Natural killer cell (primary cell): ENCODE measurements at places on chromosomes 11 and 22.

DNA sequence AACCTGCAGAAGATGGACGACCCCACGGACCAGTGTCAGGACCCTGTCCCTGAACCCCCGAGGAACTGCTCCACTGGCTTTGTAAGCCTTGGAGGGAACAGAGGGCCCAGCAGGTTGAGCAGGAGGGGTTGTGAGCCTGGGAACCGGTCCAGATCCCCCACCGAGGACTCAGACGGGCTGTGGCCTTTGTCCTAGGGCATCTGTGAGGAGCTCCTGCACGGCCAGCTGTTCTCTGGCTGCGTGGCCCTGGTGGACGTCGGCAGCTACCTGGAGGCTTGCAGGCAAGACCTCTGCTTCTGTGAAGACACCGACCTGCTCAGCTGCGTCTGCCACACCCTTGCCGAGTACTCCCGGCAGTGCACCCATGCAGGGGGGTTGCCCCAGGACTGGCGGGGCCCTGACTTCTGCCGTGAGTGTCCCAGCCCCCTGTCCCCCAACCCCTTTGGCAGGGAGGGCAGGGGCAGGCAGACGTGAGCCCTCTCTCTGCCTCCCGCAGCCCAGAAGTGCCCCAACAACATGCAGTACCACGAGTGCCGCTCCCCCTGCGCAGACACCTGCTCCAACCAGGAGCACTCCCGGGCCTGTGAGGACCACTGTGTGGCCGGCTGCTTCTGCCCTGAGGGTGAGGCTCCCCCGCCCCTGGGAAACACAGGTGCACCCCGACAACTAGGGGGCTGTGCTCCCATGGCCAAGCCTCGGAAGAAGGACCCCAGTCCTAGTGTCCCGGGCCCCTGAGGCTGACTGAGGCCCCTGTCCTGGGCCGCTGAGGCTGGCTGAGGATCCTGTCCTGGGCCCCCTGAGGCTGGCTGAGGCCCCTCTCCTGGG lies 6.4 kb downstream of the MUC5AC start:
- no peak overlapping the region for H3K27ac ChIP-seq
- DNase-seq, result no peak
- H3K36me3 ChIP-seq, result no peaks in the 10 kb centered on the region
- H3K4me1 ChIP-seq, result no peaks in the 10 kb centered on the region
- no peak overlapping the region for H3K4me3 ChIP-seq
- H3K27me3 ChIP-seq, result no peaks in the 10 kb centered on the region

- no peaks in the 10 kb centered on the region for H3K36me3 ChIP-seq
- DNase-seq, result no peak
- no peaks in the 10 kb centered on the region for H3K4me1 ChIP-seq
- H3K27me3 ChIP-seq, result no peaks in the 10 kb centered on the region
- no peak overlapping the region for H3K27ac ChIP-seq
- no peak overlapping the region for H3K4me3 ChIP-seq
Observed at GRCh38 chr22:25942856-25943411, 200.9 kb downstream of the MYO18B start.

DNA sequence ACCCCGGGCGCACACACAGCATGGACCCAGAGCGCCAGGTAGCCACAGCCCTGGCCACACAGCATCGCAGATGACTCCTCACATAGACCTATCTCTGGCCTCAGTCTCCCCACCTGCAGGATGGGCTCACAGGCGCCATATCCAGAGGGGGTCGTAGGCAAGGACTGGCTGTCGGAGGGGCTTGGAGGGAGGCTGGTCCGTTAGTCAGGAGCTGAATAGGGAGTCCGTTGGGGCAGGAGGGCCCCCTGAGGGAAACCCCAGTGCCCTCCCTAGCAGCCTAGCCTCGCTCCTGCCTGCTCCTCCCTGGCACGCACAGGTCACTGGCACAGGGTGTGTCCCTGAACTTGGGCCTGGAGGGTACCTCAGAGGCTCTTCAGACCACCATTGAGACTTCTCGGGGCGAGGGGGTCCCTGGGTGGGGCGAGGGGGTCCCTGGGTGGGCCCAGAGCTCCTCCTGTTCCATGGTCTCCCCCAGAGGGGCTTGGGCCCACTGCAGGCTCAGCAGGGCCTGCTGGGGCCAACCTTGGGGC lies 2.0 kb downstream of the PLXNB2 start:
- H3K27ac ChIP-seq, result peak overlapping the region; percentile 33
- no peaks in the 10 kb centered on the region for H3K36me3 ChIP-seq
- H3K27me3 ChIP-seq, result peaks cover 15% of the 10 kb centered on the region
- peaks cover 79% of the 10 kb centered on the region for H3K4me1 ChIP-seq

DNA sequence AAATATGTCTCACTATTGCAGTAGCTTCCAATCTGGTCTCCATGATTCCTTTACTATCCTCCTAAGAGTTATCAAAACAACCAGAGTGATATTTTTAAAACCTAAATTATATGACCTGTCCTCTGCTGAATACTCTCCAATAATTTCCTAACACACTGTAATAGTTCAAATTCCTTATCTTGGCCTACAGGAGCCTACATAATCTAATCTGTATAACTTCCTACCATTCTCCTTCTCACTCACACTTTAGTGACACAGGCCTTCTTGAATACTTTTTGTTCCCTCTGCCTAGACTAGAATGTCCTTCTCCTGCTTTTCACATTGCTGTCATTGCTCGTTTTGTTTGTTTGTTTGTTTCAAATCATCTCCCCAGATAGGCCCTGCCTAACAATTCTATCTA lies 9.4 kb downstream of the FHIP1B start:
- H3K27ac ChIP-seq, result no peak overlapping the region
- no peak for DNase-seq
- peaks cover 26% of the 10 kb centered on the region for H3K4me1 ChIP-seq
- peaks cover 42% of the 10 kb centered on the region for H3K36me3 ChIP-seq
- no peak overlapping the region for H3K4me3 ChIP-seq

DNA sequence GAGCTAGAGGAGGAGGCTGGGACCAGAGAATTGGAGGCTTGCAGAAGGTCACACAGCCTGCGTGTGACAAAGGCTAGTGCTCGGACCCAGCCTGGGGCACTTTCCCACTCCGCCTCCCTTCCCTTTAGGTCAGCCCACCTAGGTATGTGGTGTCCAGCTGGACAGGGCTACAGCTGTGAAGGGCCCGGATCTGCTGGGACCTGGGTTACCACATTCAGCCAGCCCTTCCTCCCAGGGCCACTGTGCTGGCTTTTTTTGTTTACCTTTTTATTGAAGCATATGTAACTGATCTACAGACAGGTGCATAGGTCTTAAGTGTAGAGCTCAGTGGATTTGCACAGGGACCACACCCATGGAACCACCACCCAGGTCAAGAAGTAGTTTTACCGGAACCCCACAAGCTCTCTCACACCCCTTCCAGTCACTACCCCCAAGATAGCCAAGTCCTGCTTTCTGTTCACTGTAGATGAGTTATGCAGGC lies 8.7 kb downstream of the CAPN5 start:
- no peak overlapping the region for H3K4me3 ChIP-seq
- H3K27ac ChIP-seq, result no peak overlapping the region

GRCh38 chr11:117877120-117877784 lies 794 bp upstream of the FXYD6 start:
- H3K27ac ChIP-seq, result no peak overlapping the region
- H3K4me1 ChIP-seq, result peaks cover 40% of the 10 kb centered on the region
- H3K27me3 ChIP-seq, result peaks cover 35% of the 10 kb centered on the region
- no peak overlapping the region for H3K4me3 ChIP-seq

- no peak overlapping the region for H3K27ac ChIP-seq
- no peaks in the 10 kb centered on the region for H3K27me3 ChIP-seq
- no peak overlapping the region for H3K4me3 ChIP-seq
- H3K4me1 ChIP-seq, result peaks cover 4% of the 10 kb centered on the region
- DNase-seq, result no peak
Observed at GRCh38 chr11:60777572-60777971, 7.6 kb upstream of the MS4A10 start.

DNA sequence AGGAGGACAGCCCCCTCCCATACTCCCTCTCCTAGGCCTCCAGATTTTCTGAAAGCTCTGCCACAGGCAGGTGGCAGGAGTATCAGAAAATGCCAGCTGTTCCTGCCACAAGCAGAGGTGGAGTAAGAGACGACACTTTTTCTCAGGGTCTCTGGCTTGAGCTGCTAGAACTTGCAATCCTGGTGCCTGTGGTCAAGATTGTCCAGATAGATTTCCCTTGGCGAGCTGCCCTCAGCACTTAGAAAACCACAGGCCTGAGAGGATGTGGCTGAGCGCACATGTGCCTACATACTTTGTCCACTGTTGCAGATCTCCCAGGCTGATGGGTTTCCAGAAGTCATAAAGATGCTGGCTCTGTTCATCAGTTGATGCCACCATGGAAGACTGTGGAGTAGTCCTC lies 65.7 kb upstream of the NAV2 start:
- H3K4me3 ChIP-seq, result no peak overlapping the region
- H3K4me1 ChIP-seq, result peaks cover 7% of the 10 kb centered on the region
- no peaks in the 10 kb centered on the region for H3K36me3 ChIP-seq
- no peak for DNase-seq

DNA sequence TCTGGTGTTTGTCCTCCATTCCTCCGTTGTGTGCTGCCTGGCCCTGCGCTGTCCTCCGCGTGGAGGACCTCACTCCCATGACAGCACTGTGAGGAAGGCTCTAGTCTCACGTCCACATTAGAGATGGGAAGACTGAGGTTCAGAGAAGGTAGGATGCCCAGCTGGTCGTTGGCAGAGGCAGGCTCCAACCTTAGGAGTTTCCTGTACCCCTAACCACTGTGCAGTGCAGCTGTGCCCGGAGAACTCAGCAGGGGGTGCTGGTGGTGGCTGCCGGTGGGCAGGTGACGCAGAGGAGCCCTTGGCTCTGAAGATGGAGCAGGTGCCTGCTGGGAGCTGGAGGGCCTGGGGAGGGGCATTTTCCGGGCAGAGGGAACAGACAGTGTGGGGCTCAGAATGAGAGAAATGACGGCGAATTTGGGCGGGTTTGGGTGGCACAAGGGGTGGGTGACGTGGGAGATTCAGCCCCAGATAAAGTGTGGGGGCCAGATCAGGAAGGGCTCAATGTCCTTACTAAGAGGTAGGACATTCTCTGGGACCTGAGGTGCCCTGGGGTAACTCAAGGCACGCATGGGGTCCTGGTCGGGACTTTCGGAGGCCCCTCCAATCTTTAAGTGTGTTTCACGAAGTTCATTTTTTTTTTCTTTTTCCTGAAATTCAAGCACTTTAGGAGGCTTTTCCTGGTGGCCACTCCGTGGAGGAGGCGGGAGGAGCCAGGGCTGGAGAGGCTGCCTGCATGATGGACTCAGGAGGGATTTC lies 535.0 kb downstream of the TBC1D22A start:
- H3K27ac ChIP-seq, result no peak overlapping the region
- no peak overlapping the region for H3K4me3 ChIP-seq
- no peak for DNase-seq
- H3K27me3 ChIP-seq, result no peaks in the 10 kb centered on the region

- no peak overlapping the region for H3K4me3 ChIP-seq
- no peak overlapping the region for H3K27ac ChIP-seq
- no peaks in the 10 kb centered on the region for H3K4me1 ChIP-seq
- H3K27me3 ChIP-seq, result no peaks in the 10 kb centered on the region
Observed at GRCh38 chr11:114782650-114783310, 104.5 kb downstream of the NXPE2 start.

DNA sequence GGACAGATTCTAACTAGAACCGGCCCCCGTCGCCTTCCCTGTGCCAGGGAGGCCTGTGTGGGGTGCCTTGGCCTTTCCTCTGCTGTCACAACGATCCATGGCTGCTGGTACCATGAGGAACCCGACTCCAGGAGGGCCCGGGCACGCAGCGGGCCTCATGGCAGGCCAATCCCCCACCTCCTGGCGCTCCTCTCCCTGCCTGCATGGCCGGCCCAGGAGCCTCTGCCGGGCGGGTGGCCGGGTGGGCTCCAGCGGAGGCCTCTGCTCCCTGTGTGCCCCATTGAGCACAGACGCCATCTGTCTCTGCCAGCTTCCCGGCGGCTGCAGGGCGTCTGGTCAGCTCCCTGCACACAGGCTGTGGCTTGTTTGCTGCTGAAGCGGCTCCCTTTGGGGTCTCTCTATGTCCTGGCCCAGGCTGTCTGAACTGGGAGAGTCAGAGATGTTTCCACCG lies 86.5 kb downstream of the MYEOV start:
- no peak for DNase-seq
- no peak overlapping the region for H3K27ac ChIP-seq
- H3K36me3 ChIP-seq, result no peaks in the 10 kb centered on the region
- no peaks in the 10 kb centered on the region for H3K27me3 ChIP-seq

DNA sequence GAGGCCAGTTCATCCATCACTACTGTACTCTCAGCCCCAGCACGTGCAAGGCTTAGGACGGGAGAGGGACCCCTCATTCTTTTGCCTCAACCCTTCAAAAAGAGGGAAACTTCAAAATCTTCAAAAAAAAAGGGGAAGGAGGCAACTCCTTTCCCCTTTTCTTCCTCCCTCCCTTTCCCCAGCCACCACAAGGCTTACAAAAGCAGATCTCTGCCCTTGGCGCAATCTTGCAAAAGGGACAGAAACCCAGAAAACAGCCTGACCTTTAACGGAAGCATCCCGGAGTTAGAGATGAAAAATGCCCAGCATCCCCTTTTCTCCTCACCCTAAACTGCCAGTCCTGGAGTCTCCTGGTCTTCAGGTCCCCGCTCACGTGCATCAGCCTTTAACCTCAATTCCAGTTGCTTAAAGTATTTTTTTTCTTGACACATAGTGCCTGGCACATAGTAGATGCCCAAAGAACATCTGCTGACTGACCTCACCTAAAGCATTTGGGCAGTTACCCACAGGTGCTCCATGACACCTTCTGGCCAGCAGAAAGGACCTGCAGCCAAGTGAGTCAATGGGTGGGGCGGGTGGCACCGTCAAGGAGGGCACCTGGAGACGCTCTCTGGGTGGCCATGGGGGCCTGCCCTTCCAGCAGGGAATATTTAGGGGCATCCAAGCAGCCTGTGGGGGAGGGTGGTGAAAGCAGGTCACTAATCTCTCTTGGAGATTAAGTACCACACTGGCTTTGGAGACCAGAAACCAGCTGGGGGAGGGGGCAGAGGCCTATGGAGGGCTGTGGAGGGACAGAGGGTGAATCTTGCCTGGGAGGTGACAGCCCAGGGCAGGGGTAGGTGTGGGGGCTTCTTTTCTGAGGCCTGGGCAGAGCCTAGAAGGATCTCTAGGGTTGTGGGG lies 16.3 kb downstream of the NECTIN1 start:
- DNase-seq, result no peak
- peaks cover 13% of the 10 kb centered on the region for H3K4me1 ChIP-seq
- no peaks in the 10 kb centered on the region for H3K36me3 ChIP-seq

GRCh38 chr11:57279116-57279515 lies 42.1 kb upstream of the APLNR start:
- no peak overlapping the region for H3K27ac ChIP-seq
- no peak for DNase-seq

- H3K4me3 ChIP-seq, result no peak overlapping the region
- no peak overlapping the region for H3K27ac ChIP-seq
- H3K27me3 ChIP-seq, result peaks cover 12% of the 10 kb centered on the region
Observed at GRCh38 chr11:6027501-6027900, 3.1 kb downstream of the OR56A1 start.

GRCh38 chr11:6735306-6735705 lies 36.5 kb downstream of the OR2AG2 start:
- H3K27ac ChIP-seq, result peak overlapping the region; percentile 24
- H3K36me3 ChIP-seq, result peaks cover 38% of the 10 kb centered on the region
- no peak overlapping the region for H3K4me3 ChIP-seq
- H3K27me3 ChIP-seq, result no peaks in the 10 kb centered on the region
- H3K4me1 ChIP-seq, result peaks cover 24% of the 10 kb centered on the region

- peak overlapping the region; percentile 60 for H3K4me3 ChIP-seq
- H3K27ac ChIP-seq, result no peak overlapping the region
- peaks cover 25% of the 10 kb centered on the region for H3K4me1 ChIP-seq
- DNase-seq, result no peak
- H3K27me3 ChIP-seq, result no peaks in the 10 kb centered on the region
- no peaks in the 10 kb centered on the region for H3K36me3 ChIP-seq
Observed at GRCh38 chr11:2992997-2993325, 832 bp upstream of the NAP1L4 start.

GRCh38 chr11:64538501-64538951 lies 52.5 kb upstream of the SLC22A12 start:
- DNase-seq, result no peak
- no peak overlapping the region for H3K4me3 ChIP-seq
- H3K27me3 ChIP-seq, result no peaks in the 10 kb centered on the region
- H3K4me1 ChIP-seq, result peaks cover 6% of the 10 kb centered on the region
- no peak overlapping the region for H3K27ac ChIP-seq
- no peaks in the 10 kb centered on the region for H3K36me3 ChIP-seq
